Activated CD4-positive, alpha-beta T cell treated with anti-CD3 and anti-CD28 coated beads for 24 hours (primary cell): ENCODE measurements at places on chromosomes 1 and 21.

DNA sequence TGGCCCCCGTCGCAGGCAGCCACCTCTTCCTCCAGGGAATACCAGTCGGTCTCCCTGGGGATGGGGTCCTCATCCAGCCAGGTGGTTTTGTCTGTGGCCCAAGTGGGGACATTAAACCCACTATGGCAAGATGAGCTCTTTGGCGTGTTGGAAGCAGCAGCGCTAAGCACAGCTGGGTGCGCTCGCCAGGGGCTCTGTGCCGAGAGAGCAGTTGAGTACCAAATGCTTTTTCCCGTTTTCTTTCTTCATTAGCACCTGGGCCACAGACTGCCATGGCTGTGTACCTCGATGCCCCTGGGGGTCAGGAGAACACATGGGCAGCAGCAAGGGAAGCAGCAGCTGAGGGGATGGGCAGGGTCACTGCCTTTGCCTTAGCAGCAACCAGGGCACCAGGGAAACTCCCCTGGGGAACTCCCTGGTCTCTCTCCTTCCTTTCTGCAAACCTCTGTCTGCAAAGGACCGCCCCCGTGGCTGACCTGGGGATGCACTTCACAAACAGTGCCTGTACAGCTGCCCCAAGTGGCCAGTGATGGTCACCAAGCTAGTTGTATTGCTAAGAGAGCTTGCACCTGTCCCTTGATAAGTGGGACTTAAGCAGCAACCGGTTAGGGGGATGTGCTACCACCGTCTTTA is 31.1 kb downstream of the EDARADD start:
- DNase-seq = no peak

- no peak for DNase-seq
These were observed 27.2 kb upstream of the CAPZB start for GRCh38 chr1:19512545-19512944.

- DNase-seq = no peak
These were observed 138.9 kb upstream of the SOD1 start for GRCh38 chr21:31520561-31521098.

DNA sequence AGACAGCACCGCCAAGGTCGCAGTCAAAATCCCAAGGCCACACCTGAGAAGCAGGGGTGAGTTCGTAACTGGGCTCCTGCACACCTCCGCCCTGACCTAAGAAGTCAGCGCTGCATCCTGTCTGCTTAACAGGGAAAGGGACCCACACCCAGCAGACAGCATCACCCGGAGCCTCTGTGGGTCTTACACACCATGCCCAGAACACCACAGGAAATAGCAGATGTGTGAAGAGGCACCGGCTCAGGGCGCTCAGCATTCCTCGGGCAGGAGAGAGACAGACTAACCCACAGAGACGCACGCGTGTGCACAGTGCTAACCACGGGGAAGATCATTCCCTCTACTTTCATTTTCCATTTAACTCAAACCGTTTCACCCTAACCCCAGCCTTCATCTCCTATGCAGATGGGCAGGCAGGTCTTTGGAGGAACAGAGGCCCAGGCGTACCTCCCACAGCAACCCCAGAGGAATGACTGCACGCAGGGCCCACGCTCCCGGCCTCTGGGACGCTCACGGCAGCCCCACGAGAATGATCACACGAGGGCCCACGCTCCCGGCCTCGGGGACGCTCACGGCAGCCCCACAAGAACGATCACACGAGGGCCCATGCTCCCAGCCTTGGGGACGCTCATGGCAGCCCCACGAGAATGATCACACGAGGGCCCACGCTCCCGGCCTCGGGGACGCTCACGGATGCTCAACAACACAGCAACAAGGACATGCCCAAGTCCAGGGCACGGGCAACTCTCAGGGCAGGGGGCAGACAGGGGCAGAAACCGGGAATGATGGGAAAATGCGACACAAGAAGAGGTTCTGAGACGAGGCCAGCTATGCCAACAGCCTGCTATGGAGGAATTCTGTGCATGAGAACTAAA is 20.9 kb downstream of the POFUT2 start:
- DNase-seq = no peak

- no peak for DNase-seq
These were observed 16.6 kb downstream of the TRIM45 start for GRCh38 chr1:117104986-117105385.
